ENCODE measurements at places on chromosomes 4 and X.

DNA sequence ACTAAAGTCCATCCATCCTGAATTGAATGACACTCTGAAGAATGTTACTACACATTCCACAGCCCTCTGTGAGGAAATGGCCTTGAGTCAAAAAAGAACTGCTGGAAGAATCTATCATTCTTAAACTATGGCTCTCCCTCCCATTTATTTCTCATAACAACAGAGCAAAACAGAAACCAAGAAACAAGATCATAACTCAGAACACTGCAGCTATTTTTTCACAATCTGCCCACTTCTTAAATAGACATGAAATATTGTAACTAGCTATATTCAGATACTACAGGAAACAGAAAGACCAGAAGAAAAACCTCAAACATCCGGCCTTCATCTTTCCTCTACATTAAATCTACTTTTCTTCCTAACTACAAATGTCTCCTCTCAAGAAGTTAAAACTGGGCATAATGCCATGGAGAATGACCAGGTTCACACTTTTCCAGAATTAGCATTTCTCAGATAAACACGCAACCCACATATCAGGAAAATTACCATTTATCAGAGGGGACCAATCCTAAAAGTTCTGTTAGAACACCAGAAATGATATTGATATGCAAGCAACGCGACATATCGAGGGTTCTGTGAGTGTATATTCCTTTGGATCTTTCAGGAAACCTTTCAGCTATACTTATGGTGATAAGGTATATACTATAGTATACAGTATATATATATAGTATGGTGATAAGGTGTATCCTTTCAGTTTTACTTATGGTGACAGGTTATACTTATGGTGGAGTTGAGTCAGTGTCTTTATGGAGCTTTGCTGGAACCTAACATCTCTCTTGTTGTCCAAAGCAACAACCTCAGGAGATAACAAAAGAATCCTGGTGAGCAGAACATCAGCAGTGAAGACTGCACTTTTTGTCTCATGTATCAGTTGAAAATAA lies 60.4 kb upstream of the IRF2 start:
- peak overlapping the region; percentile 63 for H3K27ac ChIP-seq
- H3K27me3 ChIP-seq: no peaks in the 10 kb centered on the region
- DNase-seq: peak; percentile 50
- H3K4me3 ChIP-seq: no peak overlapping the region
- H3K36me3 ChIP-seq: no peaks in the 10 kb centered on the region
- H3K4me1 ChIP-seq: peaks cover 31% of the 10 kb centered on the region

DNA sequence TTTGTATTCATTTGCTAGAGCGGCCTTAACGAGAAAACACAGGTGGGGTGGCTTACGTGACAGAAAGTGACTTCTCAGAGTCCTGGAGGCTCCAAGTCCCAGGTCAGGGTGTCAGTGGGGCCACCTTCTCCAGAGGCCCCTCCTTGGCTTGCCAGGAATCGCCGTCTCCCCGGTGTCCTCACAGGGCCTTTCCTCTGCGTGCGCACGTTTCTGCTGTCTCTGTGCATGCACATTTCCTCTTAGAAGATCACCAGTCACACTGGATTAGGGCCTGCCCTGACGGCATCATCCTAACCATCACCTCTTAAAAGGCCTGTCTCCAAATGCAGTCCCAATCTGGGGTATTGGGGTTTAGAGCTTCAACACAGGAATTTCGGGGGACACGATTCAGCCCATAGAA lies 63.8 kb upstream of the HELT start:
- no peaks in the 10 kb centered on the region for H3K4me1 ChIP-seq
- no peak for DNase-seq
- no peak overlapping the region for H3K27ac ChIP-seq
- H3K27me3 ChIP-seq: no peaks in the 10 kb centered on the region

- H3K4me1 ChIP-seq: no peaks in the 10 kb centered on the region
- H3K27me3 ChIP-seq: no peaks in the 10 kb centered on the region
- no peak overlapping the region for H3K27ac ChIP-seq
- DNase-seq: no peak
- no peak overlapping the region for H3K4me3 ChIP-seq
Measured at GRCh38 chr4:71141125-71141524, 147.7 kb downstream of the DCK start.

DNA sequence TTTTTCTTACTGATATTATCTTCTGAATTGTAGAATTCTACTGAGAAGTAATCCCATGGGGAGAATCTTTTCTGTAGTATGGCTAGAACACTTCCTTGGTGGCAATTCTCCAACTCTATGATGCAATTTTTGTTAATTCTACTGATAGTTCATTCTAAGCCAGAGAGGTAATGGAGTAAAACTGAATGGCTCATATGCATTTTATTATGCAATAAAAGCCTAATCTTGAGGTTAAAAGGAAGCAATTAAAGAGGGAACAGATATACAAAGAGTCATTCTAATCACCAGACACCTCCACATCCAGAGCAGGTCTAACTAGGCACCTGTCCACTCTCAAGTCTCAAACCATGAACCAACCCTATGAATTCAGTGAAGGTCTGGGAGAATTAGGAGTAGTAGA lies 9.7 kb downstream of the RAP2C start:
- peaks cover 36% of the 10 kb centered on the region for H3K4me1 ChIP-seq
- H3K36me3 ChIP-seq: no peaks in the 10 kb centered on the region
- H3K27ac ChIP-seq: no peak overlapping the region
- no peaks in the 10 kb centered on the region for H3K27me3 ChIP-seq
- DNase-seq: no peak
- H3K4me3 ChIP-seq: no peak overlapping the region

DNA sequence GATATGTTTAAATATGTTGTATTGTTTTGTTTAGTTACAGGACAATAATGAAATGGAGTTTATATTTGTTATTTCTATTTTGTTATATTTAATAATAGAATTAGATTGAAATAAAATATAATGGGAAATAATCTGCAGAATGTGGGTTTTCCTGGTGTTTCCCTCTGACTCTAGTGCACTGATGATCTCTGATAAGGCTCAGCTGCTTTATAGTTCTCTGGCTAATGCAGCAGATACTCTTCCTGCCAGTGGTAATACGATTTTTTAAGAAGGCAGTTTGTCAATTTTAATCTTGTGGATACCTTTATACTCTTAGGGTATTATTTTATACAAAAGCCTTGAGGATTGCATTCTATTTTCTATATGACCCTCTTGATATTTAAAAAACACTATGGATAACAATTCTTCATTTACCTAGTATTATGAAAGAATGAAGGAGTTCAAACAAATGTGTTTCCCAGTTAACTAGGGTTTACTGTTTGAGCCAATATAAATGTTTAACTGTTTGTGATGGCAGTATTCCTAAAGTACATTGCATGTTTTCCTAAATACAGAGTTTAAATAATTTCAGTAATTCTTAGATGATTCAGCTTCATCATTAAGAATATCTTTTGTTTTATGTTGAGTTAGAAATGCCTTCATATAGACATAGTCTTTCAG lies 26.9 kb downstream of the NUDT6 start:
- H3K4me1 ChIP-seq: peaks cover 17% of the 10 kb centered on the region
- H3K36me3 ChIP-seq: peaks cover 22% of the 10 kb centered on the region

- DNase-seq: no peak
- H3K27me3 ChIP-seq: no peaks in the 10 kb centered on the region
- peaks cover 29% of the 10 kb centered on the region for H3K4me1 ChIP-seq
Measured at GRCh38 chr4:165222651-165222994, 15.3 kb downstream of the KLHL2 start.

- no peak overlapping the region for H3K27ac ChIP-seq
- no peak for DNase-seq
- H3K27me3 ChIP-seq: no peaks in the 10 kb centered on the region
- H3K36me3 ChIP-seq: no peaks in the 10 kb centered on the region
Measured at GRCh38 chr4:99100876-99101275, 12.3 kb upstream of the ADH5 start.

Data from esophagus muscularis mucosa (tissue), 4 donors.